ENCODE measurements at places on chromosomes 12 and 14.

GRCh38 chr12:95995238-95996031, 709 bp downstream of the HAL start:
- DNase-seq: no peak

DNA sequence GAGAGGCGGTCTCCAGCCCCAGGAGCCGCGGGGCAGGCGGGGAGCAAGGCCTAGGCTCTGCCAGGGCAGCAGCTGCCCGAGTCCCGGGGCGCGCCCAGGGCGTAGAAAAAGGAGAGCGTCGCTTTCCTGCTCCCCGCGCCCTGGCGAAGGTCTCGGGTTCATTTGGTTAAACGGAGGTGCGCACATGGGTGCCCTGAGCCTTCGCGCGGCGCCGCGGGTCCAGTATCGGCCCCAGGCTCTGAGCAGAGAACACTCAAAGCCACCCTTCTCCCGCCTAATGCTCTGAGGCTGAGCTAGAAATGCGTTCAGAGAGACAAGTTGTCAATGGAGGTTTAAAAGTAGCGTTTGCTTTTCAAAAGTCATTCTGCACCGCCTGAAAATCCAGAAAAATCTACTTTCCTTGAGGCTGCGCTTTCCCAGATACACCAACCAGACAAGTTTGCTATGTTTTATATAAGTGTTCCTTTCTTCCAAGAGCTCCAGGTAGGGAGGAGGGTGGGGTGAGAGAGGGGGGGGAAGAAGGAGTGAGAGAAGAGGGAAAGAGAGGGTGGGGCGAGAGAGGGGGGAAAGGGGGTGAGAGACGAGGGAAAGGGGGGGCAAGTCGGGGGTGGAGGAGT, 1.5 kb downstream of the TMEM132C start:
- no peak for DNase-seq

DNA sequence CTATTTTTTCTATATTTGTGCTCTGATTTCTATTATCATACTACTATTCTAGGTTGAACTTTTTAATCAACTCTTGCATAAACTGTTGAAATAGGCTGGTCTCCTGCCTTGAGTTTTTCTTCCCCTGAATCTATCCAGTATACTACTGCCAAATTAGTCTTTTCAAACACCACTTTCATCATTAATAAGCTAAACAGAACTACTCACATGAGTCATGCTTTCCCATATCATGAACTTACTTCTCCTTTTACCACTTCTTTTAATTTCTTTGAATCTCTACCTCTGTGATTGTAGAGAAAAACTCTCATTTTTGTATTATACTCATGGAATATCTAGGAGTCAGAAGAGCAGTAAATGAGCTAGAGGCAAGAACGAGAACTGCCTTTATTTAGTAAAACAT, 340.3 kb upstream of the PDE3A start:
- no peak for DNase-seq

GRCh38 chr12:89470741-89471509, 53.7 kb downstream of the GALNT4 start:
- peak; percentile 63 for DNase-seq

- DNase-seq: no peak
Observed at GRCh38 chr14:89425931-89426330, 8.9 kb upstream of the FOXN3 start.

DNA sequence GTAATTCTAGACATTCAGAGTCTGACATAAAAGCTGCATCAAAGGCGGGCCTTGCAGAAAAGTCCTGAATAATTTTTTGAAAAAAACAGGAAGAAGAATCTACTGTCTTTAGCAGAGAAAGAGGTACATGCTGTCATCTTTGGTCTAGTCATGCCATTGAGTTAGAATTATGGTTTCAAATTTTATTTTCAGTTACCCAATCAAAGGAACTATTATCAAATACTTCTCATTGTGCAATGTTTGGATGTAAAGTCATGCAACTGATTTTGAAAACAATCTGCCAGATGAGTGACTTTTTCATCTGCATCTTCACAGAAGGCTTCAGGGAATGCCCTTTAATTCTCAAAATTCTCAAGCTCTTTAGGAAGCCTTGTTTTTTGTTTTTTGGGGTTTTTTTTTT, 803.5 kb downstream of the FLRT2 start:
- no peak for DNase-seq

- no peak for DNase-seq
Observed at GRCh38 chr12:50106907-50107306, 3.1 kb downstream of the GPD1 start.
